ENCODE measurements at places on chromosomes 4 and X.

- DNase-seq: no peak
Observed at GRCh38 chrX:81586096-81586495, 384.2 kb downstream of the SH3BGRL start.

GRCh38 chr4:189302719-189303118 lies 638.0 kb upstream of the FRG1 start:
- DNase-seq: no peak

DNA sequence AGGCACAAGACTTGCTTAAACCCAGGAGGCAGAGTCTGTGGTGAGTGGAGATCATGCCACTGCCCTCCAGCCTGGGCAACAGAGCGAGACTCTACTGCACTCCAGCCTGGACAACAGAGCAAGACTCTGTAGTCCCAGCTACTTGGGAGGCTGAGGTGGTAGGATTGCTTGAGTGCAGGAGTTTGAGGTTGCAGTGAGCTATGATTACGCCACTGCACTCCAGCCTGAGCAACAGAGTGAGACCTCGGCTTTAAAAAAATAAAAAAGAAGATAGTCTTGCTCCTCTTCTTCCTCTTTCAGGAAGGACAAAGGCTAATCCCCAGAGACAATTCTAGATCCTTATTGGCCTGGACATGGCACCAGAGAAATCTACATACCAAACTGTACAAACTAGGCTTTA lies 5.7 kb upstream of the PPEF2 start:
- DNase-seq: no peak

DNA sequence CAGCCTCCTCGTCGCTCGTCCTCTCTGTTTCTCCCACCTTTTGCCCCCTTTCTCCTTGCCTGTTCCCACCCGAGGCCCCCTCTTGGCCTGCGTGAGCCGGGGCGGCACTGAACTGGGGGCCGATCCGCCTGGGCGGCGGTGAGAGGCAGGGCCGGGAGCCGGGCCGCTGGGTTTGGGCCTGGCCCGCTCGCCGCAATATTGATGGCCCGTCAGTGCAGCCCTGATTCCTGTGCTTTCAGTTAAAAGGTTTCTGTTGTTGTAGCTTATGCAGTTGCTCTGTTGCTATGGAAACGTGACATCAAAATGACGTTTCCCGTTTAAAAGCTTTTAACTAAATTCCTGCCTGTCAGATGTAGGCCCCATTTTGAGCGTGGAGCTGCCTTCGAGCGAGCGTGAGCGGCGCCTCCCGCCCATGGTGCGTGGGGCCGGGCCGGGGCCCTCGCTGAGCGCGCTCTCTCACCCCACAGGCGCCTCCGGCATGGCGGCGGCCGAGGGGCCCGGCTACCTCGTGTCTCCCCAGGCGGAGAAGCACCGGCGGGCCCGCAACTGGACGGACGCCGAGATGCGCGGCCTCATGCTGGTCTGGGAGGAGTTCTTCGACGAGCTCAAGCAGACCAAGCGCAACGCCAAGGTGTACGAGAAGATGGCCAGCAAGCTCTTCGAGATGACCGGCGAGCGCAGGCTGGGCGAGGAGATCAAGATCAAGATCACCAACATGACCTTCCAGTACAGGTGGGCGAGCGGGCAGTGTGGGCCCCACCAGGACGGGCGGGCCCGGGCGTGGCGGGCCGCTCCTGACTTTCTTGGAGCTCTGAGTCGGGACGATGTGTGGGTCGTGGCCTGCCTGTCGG lies at the start of gene MSANTD1:
Gene MSANTD1, plus strand, starts transcription at position 349 of the 851 bp plus-strand sequence. Its CDS starts 64 bp downstream, at position 413.
- no peak for DNase-seq

DNA sequence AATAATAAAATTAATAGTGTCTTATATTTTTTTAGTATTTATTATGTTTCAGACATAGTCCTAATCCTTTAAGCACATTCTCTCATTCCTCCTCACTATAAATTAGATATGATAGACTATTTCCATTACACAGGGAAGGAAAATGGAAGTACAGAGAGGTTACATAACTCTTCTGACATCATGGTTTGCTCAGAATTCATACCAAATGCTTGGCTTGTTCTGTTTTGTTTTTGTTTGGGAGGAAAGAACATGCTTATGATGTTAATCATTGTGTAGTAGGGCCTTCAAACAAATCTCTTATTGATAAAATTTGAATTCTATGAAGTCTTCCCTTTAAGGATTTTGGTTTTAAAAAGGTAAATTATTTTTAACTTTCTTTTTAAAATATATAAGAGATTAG lies 59.5 kb downstream of the RXFP1 start:
- no peak for DNase-seq

- DNase-seq: no peak
Observed at GRCh38 chrX:36534900-36535299, 473.3 kb upstream of the FAM47C start.

DNA sequence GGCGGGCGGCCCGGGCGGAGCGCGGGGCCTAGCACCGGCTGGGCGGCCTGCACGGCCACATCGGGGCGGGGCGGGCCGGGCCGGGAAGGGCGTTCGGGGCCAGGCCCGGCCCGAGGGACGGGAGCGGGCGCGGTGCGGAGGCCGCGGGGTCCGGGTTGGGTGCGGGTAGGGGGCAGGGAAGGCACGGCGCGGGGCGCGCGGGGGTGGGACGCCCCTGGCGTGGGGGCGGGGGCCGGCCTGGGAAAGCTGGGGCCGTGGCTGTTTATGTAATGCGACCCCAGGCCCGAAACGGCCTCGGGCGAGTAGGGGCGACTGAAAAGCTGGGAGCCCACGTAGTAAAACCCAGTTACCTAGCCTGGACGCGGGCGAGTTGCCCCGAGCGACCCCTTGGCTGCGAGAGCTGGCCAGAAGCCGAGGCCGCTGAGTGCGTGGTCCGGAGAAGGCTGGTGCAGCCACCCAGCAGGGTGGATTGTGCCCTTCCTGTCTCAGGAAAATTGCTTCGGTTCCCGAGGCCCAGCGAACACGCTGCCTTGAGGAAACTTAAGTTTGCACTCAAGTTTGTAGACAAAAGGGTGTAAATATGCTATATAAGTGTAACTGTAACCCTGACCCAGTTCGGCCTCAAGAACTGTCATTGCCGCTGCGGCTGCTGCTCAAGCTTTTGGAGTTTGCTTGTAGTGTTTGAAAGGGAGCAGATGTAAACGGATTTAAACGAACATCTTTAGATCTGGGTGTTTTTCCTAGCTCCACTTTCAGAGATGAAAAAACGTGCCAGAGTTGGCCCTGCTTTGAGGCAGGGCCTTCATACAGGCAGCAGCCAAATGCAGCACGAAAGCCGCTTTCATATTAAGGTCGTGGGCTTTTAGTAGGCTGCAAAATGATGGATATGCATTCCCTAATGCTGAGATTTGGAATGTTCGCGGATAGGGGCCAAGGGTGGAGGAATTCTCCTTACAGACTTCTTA lies 674 bp downstream of the SEC24B start:
- peak; percentile 44 for DNase-seq

DNA sequence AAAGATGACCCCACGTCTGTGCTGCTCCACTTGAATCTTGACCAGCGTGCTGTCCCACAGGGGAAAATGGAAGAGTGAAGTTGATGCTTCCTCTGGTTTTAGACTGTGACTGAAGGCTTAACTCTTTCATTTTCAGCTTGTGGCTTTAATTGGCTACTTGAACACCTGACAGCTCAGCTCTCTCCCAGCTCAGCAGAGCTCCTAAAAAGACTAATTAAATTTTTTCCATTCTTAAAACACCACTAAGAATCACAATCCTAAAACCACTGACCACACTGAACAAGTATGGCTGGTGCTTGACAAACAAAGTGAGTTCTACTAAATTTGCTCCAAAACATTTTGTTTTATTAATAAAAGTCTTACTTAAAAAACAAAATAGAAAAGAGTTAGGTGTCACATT lies 71.7 kb downstream of the SRPX start:
- DNase-seq: no peak

- DNase-seq: no peak
Observed at GRCh38 chrX:8946563-8946962, 87.4 kb downstream of the FAM9B start.

DNA sequence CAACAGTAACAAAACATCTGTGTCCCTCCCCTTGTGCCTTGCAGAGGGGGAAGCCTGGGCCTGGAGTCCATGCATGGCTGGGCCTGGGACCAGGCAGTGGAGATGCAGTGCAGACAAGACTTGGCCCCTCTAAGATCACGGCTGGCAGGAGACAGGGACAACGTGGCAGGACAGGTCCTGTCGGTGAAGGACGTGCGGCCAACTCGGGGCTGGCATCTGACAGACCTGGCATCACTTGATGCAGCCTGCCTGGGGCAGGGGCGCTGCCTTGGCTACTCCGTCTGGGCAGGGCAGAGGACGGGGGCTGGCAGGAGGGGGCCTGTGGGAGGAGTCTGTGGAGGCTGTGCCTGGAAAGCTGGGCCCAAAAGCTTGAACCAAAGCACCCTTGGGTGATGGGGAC lies 112.1 kb downstream of the CPZ start:
- DNase-seq: no peak

- DNase-seq: no peak
Observed at GRCh38 chrX:66035667-66036066, 4.2 kb downstream of the VSIG4 start.

Measured in endothelial cell (in vitro differentiated cells).